RPMI7951 (cell line): ENCODE measurements at places on chromosomes 16 and 17.

GRCh38 chr17:14301279-14302090 is 604 bp downstream of the HS3ST3B1 start:
- DNase-seq = no peak

DNA sequence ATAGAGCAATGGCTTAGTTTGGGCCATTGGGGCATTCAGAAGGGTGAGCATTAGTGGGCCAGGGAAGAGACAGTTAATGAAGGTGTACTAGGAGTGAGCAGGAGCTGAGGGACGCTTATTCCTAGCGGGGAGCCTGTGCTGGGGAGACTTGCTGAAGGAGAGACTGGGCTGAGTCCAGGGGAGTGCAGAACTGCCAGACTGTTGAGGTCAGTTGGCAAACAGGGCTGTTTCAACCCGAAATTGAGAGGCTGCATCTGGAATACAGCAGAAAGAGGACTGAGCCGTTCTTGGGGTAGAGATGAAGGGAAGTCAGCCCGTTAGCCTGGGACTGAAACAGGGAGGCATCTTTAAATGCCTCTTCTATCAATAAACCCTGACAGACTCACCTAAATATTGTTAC is 33.2 kb downstream of the MAP2K6 start:
- no peak for DNase-seq

DNA sequence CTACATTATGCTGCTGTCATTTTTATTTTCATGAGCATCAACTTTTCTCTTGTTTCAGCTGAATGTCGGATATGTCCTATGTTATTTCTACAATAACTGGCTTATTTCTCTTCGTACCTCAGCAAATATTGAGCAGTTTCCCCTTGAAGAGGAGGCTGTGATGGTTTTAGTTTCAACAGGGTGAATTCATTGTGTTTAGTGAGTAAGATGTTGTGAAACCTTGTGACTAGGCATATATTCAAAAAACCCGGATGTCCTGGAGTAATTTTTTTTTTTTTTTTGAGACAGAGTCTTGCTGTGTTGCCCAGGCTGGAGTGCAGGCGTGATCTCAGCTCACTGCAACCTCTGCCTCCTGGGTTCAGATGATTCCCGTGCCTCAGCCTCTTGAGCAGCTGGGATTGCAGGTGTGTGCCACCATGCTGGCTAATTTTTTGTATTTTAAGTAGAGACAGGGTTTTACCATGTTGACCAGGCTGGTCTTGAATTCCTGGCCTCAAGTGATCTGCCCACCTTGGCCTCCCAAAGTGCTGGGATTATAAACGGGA is 11.1 kb downstream of the CPD start:
- no peak for DNase-seq

GRCh38 chr16:85078226-85078625 is 34.0 kb downstream of the CIBAR2 start:
- DNase-seq = no peak

DNA sequence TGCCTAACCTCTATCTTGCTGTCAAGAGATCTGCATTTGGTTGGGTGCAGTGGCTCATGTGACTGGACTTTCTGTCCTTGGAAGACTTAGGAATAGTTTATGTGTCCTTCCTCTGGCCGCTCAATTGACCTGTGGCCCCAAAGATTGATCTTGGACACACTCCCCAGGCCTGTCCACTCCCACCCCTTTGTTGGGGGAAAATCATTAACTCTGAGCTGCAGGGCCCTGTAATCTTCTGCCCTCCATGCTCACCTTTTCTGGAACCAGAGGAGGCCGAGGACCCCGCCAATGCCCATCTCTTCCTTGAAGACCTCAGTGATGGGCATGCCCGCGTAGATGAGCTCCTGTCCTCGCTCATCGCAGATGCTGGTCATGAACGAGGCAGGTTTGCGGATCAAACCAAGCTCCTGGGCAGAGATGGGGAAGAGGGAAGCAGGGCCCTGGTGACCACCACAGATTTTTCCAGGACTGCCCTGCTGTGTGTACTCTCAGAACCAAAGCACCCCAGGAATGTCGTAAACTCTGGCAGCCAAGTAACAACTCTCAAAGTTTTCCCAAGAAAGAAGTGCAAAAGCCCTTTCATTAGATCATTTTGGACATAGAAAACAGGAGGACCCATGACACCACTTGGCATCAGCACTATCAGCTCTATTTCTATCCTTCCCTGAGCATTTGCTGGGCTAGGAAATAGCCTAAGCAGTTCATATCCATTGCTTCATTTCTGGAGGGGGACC is 8.5 kb upstream of the KLHL11 start:
- no peak for DNase-seq

- DNase-seq = no peak
These were observed 12.0 kb downstream of the CORO7 start for GRCh38 chr16:4404247-4404966.

GRCh38 chr17:81870131-81870980 is 781 bp downstream of the ARHGDIA start:
- DNase-seq = peak; percentile 63

GRCh38 chr17:40317345-40317873 is 8.4 kb downstream of the RARA start:
- DNase-seq = peak; percentile 74

DNA sequence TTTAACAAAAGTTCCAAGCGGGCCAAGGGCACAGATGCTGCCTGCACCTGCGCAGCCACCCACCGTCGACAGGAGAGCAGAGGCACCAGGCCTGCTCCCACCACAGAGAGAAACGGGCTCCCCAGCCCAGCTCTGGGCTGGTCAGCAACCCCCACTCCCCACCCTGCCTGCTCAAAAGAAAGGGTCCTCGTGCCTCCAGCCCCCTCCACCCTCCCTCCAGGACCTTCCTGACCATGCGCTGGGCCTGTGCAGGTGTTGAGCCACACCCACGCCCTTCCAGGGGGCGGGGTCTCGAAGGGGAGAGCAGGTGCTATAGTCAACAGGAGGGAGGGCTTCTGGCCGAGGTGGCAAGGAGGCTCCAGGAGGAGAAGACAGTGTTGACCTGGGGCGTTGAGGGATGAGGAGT is 25.3 kb downstream of the ZNF778 start:
- DNase-seq = no peak

DNA sequence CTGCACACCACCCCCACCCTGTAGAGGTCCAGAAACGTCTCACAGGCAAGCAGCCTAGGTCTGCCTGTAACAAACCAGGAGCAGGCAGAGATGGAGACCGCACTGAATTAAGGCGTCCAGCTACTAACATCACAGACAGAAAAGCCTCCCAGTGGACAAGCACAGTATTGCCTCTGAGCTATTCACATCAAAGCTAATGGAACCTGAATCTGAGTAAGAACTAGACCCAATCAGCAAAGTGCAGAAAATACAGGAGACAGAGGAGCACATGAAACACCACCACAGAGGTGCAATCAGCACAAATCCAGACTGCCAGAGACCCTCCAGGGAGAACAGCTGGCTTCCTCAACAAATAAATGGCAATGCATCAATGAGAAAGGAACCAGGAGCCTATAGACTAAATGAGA is 22.2 kb upstream of the PEMT start:
- DNase-seq = peak; percentile 62

DNA sequence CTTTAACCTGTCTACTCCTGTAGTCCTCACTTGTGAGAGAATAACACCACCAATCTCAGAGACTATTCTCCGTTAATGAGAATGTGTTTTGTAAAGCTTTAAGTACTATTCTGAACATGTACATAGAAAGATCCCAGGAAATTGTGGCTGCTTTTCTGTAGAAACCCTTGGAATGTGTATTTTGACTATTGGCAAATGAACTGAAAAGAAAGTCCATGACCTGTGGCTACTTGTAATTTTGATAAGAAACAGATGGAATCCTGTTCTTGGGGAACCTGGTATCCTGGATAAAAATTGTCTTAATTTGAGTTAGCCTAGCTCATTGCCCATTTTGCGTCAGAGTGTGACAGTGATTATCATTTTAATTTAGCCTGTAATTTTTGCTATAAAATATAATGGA is 9.1 kb downstream of the CTCF start:
- peak; percentile 38 for DNase-seq

DNA sequence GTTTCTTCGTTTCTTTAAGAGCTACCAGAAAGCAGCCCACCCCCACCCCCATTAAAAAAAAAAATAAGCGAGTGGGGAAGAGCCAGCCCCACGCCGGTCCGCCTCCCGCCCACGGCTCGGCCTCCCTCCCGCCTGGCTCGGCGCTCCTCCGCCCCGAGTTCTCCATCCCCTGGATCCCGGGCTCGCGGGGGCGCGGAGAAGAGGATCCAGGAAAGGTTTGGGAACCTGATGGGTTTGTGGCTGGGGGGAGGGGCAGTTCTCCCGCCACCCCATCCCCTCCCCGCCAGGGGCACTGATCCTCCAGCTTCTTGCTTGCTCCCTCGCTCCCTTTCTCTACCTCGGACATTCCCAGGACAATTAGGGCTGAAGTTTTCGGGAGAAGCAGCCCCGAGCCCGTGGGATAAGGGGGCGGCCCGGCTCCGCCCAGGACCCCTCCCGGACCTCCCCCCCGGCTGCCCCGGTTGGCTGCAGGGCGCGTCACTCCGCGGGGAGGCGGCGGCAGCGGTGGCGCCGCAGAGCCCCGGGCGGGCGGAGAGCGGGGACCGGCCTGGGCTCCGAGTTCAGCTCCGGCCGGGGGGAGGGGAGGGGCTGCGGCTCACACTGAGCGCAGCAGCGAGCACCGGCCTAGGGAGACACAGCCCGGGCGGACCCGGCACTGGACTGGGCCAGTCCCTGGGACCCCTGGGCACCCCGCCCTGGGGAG is 1.0 kb upstream of the SALL1 start:
- DNase-seq = peak; percentile 91

- peak; percentile 46 for DNase-seq
These were observed 1.5 kb downstream of the CD68 start for GRCh38 chr17:7580604-7581575.

DNA sequence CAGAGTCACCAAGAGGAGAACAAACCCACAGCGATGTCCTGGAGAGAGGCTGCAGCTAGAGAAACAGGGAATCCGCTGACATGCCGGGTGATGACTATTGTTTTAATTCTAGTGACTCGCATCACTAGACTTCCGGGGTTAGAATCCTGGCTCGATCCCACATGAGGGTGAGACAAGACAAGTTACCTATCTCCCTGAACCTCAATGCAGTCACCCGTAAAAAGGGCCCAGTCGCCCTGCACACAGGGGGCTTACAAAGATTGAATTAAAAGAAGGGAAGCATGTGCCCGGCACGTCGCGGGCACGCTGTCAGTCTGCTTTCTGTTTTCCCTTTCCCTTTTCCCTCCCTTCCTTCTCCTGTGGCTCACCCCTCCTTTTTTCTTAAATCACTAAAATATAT is 212.9 kb upstream of the FOXF1 start:
- DNase-seq = no peak

GRCh38 chr16:22898131-22898530 is 84.2 kb downstream of the HS3ST2 start:
- DNase-seq = no peak

GRCh38 chr17:71938340-71939010 is 182.3 kb upstream of the SOX9 start:
- no peak for DNase-seq

GRCh38 chr17:57880086-57880456 is 30.2 kb upstream of the MRPS23 start:
- no peak for DNase-seq

DNA sequence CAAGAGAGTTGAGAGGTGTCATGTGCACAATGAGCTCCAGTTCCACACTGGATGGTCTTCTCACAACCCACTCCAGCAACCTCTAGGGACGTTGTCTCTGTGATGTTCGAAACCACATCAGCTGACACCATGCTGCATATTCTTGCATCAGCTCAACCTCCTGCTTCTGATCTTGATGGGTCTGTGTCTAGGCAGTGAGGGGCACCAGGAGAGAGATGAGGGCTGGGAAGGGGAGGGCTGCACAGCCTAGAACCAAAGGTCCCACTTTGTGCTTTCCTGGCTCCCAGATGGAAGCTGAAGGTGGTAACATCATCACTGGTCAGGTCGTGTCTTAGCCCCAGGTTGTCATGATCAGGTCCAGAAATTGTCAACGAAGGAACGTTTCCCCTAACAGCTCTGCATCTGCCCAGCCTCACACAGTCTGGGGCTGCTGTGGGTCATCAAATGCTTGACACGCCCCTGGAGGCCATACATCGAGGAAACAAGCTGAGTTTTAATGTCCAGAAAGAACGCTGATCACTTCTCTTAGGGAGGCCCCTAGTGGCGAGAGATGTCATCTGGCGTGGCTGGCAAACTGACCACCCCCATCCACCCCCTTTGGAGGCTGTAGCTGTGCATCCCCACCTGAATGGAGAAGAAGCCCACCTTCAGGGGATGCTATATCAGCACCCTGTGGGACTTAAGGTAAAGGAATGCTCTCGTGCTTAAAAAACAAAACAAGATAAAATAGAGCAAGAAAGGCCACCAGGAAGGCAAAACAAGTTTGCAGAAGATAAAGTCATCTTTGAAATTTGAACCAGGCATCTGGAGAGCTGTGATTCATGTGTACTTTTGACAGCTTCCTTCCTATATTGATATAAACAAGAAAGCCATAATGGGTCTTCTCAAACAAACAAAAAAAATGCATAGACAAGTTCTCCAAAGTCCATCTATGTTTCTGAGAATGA is 58.3 kb downstream of the WIPI1 start:
- DNase-seq = peak; percentile 82

GRCh38 chr17:82397449-82398335 is 20.5 kb upstream of the HEXD start:
- DNase-seq = no peak

GRCh38 chr17:21268596-21269188 is 15.5 kb upstream of the NATD1 start:
- DNase-seq = no peak

- peak; percentile 20 for DNase-seq
These were observed 37.1 kb upstream of the BCAS3 start for GRCh38 chr17:60640503-60640902.

- no peak for DNase-seq
These were observed 134.4 kb downstream of the C16orf95 start for GRCh38 chr16:87182759-87183158.

DNA sequence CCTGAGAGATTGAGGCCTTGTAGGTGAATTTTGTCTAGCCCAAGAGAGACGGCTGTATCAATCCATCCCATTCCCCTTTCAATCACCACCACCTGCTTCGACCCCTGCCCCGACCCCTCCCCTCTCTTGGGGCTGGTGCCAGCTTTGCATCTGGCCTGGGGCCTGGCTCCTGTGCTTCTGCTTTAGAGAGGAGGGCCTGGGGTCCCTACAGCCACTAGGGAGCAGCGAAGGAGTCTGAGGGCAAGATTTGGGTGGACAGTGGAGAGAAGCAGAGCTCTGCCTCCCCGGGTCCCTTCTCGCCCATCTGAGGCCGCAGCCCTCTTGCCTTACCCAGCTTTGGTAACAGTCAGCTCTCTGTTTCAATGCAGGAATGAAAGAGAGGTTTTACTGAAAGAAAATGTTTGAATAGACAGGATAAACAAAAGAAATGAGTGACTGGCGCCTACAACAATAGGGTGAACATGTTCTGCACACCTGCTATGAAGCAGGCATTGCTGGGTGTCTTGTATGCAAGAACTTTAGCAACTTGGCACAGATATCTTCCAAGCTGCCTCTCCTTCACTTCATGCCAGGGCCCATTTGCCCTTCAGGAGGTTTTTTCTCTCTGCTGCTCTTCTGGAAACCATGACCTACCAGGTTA is 57.4 kb downstream of the SLC47A1 start:
- no peak for DNase-seq

- DNase-seq = no peak
These were observed 11.6 kb upstream of the SEPHS2 start for GRCh38 chr16:30457256-30457655.
